ENCODE measurements at places on chromosomes 16 and 17. TPM values are rescaled to one million over a fixed set of nuclear protein-coding genes. Genes with fewer than 3 reads are reported as not detected.

DNA sequence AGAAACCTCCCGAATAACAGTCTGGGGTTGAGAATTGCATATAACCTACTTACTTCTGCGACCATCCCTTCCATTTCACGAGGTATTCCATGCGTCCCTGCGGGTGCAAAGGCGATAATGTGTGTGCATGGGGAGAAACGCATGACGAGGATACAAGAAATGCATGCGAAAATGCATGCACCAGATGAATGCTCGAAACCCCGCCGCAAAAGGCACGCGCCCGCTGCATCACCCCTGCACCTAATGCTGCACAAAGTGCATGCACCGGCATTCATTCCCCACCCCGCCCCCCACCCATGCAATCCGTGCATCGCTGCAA, 474 bp downstream of the CBX8 start:
- no peak for DNase-seq

Gene TAT
- 1.9 TPM for total RNA-seq

GRCh38 chr16:2591476-2592240, 53.8 kb downstream of the PDPK1 start:
- DNase-seq = no peak

Gene WDR81
- 22.3 TPM for total RNA-seq

DNA sequence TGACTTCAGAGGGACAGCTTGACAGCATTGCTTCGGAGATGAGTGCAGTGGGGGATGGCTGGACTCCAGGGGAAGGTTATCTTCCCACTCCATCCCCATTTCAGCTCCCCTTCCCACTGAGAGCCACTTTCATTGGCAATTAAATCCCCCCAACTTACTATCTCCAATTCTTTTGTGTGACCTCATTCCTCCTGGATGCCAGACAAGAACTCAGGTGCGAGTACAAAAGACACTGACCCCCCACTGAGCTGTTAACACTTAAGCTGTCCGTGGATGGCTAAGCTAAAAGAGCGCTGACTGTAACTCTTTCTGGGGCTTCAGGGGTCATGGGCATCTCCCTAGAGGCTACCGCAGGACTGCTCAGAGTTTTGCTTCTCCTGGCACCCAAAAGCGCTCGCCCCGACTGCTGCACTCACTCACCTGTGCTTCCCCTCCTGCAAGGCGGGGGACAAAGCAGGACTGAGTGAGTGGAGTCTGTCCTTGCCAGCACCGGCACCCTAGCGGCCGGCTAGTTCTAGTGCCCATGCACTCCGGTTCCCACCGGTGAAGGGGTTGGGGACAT, 44.8 kb upstream of the FBXO47 start:
- no peak for DNase-seq
